Fibroblast of skin of scalp (primary cell): ENCODE measurements at places on chromosomes 1 and 21.
A peak's percentile ranks its signal among the peaks of the same experiment; 100 is the strongest.

- DNase-seq, result peak; percentile 82
Observed at GRCh38 chr1:7281821-7282220, 489.3 kb upstream of the VAMP3 start.

- DNase-seq, result peak; percentile 9
Observed at GRCh38 chr1:205812271-205812877, 624 bp downstream of the SLC41A1 start.

- DNase-seq, result no peak
Observed at GRCh38 chr1:46960250-46960649, 19.0 kb upstream of the CYP4A11 start.

DNA sequence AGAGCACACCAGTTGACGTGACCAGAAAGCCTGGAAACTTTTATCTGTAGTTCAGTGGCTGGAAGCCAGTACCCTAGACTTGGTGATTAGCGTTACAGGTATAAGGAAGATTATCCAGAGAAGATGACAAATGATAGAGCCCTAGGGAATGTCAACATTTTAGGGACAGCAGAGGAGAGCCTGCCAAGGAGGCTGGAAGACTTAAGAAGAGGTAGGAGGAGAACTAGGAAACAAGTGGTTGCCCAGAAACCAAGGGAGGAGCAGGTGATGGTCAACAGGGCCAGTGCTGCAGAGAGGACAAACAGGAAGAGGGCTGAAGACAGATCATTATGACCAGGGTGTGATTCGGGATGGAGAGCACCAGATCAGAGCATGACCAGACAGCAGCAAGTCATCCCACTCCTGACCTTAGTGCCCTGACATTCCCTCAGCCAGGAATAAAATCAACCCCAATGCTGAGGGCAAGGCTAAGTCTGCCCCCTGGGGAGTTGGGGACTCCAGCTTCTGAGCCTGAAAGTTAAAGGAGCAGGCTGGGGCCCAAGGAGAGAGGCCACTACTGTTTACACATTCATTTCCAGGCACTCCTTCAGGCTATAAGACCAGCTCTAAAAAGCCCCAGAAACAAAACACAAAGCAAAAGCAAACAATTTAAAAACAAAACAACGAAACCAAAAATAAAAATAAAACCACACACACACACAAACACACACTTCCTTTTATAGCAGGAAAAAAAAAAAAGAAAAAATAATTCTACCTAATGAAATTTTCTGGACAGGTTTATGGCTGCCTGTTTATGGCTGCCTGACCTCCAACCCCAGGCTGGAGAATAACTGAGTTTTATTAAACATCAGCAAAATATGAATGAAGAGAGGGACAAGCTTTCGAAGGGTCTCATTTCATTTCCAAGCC is 48.6 kb upstream of the LRRC52 start:
- DNase-seq, result no peak
